CD8-positive, alpha-beta memory T cell (primary cell): ENCODE measurements at places on chromosomes 1 and 21. TPM values are rescaled to one million over a fixed set of nuclear protein-coding genes. Genes with fewer than 3 reads are reported as not detected.

The GUCA2B gene
- total RNA-seq, result not detected

The SPRR2E gene
- total RNA-seq, result not detected

- no peak overlapping the region for H3K27ac ChIP-seq
- DNase-seq, result no peak
- no peak overlapping the region for H3K4me3 ChIP-seq
- no peaks in the 10 kb centered on the region for H3K4me1 ChIP-seq
Observed at GRCh38 chr1:171769754-171770153, 11.7 kb upstream of the METTL13 start.

DNA sequence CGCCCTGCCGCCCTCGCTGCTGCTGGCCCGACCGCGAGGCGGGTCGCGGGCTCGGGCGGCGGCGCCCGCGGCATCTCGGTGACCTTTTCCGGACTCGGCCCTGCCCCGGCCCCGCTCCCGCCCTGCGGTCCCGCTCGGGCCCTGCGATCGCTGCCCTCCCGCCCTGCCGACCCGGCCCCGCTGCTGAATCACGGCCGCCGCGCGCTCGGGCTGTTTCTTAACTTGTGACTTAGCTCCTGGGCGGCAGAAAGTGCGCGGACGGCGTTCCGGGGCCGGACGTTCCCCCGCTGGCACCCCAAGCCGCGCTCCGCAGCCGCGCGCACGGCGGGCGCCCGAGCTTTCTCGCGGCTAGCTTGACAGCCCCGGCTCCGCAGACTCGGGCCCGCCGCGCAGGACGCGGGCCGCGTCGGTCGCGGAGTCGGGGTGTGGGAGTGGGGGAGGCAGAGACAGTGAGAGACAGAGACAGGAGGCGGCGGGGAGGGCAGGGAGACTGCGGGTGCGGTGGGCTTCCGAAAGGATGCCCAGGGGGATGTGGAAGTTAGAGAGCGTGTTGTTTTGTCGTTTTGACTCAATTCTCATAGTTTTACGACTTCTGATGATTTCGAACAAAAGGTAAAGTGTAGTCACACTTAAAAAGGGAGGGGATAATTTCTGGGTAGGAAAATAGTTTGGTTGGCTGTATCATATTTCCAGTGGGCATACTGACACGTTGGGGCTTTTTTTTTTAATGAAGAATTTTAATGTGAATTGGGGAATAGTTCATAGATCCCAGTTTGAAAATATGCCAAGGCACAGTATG, 49.8 kb downstream of the PRDM2 start:
- H3K4me1 ChIP-seq, result peaks cover 53% of the 10 kb centered on the region
- no peaks in the 10 kb centered on the region for H3K27me3 ChIP-seq
- peak overlapping the region; percentile 78 for H3K27ac ChIP-seq
- no peak for DNase-seq

DNA sequence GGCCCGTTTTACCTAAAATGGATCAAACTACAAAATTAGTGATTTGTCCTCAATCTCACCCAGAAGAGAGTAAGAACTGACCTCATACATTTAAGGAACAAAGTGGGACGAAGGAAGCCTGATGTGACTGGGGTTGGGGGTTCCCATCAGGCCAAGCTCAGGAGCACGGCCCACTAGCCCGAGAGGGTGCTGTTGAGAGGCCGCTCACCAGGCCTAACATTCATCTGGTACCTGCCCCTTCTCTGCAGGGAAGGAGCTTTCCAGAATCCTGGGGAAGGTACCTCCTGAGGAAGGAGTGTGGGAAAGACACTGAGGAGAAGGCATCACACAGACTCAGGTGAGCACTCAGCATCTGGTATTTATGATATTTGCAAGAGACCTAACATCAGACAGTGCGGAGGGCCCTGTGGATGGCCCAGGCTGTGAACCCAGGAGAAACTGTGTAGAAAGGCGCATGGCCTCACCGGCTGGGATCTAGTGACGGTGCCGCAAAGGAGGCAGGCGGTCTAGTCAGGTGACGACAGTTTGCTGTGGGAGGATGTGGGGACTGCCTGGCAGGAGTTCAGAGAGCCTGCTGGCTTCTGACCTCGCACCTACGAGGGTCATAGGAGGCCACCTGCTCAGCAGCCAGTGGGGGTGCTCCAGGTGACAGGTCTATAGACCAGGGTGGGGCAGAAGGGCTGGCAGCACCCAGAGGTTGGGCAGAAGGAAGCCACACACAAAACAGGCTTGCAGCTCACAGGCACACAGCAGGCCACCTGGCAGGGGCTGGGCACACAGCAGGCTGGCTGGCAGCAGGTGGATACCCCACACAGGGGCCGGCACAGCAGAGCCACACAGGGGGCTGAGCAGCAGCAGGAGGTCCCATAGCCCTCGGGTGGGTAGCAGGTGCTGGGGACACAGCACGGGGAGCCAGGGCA, 543 bp downstream of the KRTAP12-4 start:
- peak; percentile 87 for DNase-seq
- no peaks in the 10 kb centered on the region for H3K36me3 ChIP-seq
- H3K27ac ChIP-seq, result no peak overlapping the region
- H3K27me3 ChIP-seq, result no peaks in the 10 kb centered on the region

DNA sequence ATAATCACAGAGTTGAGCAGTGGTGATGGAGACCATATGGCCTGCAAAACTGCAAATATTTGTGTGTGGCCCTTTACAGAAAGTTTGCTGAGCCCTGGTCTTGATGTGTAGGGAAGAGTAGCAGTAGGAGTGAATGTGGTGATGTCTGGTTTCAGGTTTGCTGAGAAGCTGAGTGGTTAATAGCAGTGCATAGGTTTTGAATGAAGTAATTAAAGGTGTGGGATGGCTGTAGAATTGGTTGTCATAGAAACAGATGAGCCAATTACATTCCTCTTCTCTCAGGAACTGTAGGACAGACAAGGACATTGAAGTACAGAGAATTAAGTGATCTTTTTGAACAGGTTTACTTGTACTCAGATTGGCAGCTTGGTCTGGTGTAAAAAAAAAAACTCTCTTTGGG, 37.4 kb downstream of the PRDM2 start:
- H3K36me3 ChIP-seq, result peaks cover 4% of the 10 kb centered on the region
- H3K27me3 ChIP-seq, result no peaks in the 10 kb centered on the region
- no peak overlapping the region for H3K4me3 ChIP-seq
- no peak overlapping the region for H3K27ac ChIP-seq

DNA sequence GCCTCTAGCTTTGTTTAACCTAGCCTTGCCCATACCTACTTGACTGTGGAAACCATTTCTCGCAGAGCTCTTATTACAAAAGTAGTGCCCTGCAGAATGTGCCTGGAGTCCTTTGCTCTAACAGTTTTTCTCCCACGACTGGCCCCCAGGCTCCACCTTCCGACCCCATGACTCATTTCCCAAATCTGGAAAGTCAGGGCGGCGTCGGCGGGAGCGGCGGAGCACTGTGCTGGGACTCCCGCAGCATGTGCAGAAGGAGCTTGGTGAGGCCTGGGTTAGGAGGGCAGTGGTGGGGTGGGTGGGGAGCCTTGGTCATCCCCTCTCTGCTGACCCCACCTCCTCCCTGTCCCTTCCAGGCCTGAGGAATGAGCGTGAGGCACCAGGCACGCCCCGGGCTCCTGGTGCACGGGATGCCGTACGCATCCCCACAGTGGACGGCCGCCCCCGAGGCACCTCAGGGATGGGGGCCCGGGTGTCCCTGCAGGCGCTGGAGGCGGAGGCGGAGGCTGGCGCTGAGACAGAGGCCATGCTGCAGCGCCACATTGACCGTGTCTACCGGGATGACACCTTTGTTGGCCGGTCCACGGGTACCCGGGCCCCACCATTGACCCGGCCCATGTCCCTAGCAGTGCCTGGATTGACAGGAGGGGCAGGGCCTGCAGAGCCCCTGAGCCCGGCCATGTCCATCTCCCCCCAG, 47.5 kb downstream of the YARS1 start:
- no peak for DNase-seq
- no peaks in the 10 kb centered on the region for H3K27me3 ChIP-seq
- H3K36me3 ChIP-seq, result no peaks in the 10 kb centered on the region

DNA sequence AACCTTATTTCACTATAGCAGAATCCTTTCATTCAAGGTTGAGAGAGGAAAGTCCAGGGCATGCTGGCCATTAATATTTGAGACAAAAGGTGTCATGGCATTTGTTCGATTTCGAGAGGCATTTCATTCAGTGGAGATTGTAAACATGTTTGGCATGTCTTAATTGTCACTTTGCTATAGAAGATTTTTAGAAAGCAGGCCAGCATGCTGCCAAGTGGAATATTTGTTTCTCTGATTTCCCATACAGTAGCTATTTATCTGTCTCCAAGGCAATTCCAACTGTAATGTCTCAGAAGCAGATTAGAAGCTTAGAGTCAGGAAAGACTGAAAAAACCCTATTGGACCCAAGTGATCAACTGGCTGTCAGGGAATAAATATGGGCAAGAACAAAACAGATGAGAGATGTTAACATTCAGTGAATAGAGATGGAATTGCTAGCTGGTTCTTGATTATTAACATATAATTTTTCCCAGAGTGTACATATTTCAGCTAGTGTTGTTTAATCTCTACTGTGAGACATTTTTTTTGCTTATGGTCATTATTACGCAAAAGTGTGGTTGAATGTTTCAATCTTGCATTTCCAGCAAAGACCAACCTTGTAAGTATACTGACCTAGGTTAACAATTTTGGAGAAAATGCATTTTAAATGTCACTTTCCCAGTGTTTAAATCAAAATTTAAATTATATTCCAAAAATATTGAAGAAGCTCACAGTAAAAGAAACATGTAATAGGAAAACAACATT, 174.6 kb downstream of the KCNK2 start:
- no peak for DNase-seq
- H3K4me1 ChIP-seq, result no peaks in the 10 kb centered on the region
- H3K36me3 ChIP-seq, result no peaks in the 10 kb centered on the region
- no peak overlapping the region for H3K27ac ChIP-seq

DNA sequence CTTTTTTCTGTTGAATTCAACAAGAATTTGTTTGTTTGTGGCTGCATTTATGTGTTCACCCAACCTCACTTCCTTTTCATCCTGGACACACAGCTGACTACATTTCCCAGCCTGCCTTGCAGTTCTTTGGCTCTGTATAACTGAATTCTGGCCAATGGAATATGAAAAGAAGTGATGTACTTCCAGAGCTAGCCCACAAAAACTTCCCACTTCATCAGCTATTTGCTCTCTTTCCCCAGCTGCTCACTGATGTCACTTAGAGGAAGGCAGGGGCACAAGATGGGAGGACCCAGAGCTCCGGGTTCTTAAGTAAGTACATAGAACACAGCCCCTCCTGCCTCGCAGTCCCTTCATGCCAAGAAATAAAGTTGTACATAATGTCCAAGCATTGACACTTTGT, 235.0 kb upstream of the FGGY start:
- no peaks in the 10 kb centered on the region for H3K36me3 ChIP-seq
- H3K27ac ChIP-seq, result no peak overlapping the region
- H3K4me1 ChIP-seq, result peaks cover 19% of the 10 kb centered on the region

DNA sequence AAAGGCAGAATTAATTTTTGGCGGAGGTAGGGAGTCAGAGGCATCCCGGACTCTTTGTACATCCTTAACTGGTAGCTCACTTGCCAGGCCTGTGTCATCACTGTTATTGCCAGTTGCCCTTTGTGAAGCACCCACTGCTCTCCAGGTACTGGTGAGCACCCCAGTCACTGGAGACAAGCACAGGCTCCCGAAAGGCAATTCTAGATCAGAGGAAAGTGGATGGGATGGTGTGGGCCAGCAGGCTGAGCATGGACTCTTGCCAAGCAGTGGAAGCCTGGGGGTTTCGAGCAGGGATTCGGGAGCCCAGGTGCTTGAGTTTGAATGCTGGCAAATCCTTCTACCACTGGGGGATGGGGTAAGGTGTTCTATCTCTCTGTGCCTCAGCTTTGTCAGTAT, 551.1 kb downstream of the MATN1 start:
- no peaks in the 10 kb centered on the region for H3K27me3 ChIP-seq
- no peak overlapping the region for H3K27ac ChIP-seq
- H3K4me1 ChIP-seq, result no peaks in the 10 kb centered on the region
- no peak for DNase-seq
- no peaks in the 10 kb centered on the region for H3K36me3 ChIP-seq

DNA sequence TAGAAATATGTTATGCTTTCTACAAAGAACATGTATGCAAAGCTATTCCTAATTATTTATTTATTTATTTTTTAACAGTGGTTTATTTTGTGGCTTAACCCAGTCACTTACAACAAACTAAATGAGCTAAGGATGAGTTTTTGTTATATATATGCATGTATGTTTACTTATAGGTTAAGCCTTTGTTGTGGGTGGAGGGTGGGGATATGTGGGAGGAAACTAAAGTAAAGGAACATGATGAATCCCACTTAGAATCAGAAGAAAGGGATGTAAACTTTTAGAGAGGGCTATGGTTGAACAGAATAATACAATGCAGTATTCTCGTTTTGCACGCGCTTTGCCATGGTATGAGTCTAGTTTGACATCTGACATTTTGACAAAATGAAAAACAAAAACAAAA, 321.0 kb upstream of the RUNX1 start:
- no peaks in the 10 kb centered on the region for H3K4me1 ChIP-seq
- H3K27me3 ChIP-seq, result no peaks in the 10 kb centered on the region
- no peaks in the 10 kb centered on the region for H3K36me3 ChIP-seq
- H3K27ac ChIP-seq, result no peak overlapping the region

GRCh38 chr1:160987359-160988050, 32.9 kb upstream of the ITLN2 start:
- no peaks in the 10 kb centered on the region for H3K4me1 ChIP-seq
- no peak for DNase-seq
- H3K4me3 ChIP-seq, result no peak overlapping the region

DNA sequence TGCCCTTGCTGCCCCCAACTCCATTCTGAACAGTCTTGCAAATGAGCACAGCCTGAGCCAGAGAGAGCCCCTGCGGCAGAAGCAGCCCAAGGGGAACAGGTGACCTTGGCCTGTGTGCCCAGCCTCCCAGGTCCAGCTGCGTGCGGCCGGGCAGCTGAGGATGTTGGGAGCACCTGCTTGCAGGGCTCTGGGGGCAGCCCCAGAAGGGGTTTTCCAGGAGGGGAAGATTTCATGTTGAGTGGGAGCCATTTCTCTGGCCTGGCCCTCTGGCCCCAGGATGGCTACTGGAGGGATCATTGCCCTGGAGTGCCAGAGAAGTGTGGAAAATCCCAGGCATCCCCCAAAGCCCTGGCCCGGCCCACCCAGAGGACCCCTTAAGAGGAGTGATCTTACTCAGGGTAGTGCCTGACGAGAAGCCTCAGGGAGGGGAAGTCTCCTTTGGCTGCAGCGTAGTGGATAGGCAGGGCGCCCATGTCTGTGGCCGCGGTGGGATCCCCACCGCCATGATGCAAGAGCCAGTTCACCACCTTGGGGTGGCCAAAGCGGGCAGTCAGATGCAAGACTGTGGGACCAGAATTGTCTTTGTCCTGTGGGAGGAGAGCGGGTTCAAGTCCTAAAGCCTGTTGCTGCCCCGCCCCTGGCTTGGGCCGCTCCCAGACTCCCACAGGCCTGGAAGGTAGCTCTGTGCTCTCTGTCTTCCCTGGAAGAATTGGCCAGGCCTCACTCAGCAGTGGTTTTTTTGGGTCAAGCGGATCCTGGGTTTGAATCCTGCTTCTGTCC, 20.6 kb upstream of the RNU1-4 start:
- no peaks in the 10 kb centered on the region for H3K4me1 ChIP-seq
- no peak for DNase-seq
- H3K4me3 ChIP-seq, result no peak overlapping the region

DNA sequence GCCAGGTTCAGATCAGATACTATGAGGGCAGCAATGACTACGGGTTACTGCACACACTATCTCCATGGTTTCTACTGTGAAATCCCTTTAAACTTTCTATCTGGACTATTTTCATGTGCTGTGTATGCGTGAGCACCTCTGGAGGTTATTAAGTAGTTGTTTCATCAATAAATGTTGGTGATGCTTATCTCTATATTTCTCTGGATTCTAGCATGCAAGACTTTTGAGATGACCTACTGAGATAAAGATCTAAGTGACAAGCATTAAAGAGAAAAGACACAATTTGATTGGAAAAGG, 194.0 kb downstream of the NRIP1 start:
- H3K4me1 ChIP-seq, result no peaks in the 10 kb centered on the region
- H3K27me3 ChIP-seq, result no peaks in the 10 kb centered on the region
- DNase-seq, result no peak
- H3K27ac ChIP-seq, result no peak overlapping the region
